ENCODE measurements at places on chromosomes 11 and 22. TPM values are rescaled to one million over a fixed set of nuclear protein-coding genes. Genes with fewer than 3 reads are reported as not detected.

DNA sequence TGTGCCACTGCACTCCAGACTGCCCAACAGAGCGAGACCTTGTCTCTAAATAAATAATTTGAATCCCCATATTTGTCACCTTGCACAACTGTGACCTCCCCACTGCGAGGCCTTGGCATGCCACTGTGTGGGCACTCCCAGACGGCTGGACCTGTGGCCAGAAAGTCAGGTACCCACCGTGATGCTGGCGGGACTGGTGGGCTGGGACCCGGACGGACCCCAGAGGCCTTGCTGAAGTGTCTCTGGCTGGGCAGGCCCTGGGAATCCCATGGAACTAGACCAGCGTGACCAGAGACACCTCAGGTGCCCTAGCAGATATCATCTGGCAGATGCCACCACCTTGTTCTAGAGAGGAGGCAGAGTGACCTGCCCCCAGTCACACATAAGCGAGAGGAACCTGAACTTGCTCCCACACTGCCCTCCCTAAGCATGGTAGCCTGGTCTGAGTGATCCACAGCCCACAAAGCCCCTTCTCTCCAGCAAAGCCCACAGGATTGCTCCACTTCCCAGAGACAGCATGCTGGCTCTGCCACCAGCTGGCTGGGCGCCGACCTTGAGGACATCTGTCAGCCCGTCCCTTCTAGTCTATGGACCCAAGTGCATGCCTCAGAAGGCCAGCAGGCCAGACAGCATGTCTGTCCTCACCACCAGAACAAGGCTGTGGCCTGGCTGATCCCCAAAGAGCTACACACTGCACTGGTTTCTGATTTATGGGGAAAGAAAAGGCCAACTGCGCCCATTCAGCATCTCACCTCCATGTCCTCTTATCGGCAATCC lies 9.5 kb downstream of the MACROD1 start:
- no peaks in the 10 kb centered on the region for H3K36me3 ChIP-seq
- no peaks in the 10 kb centered on the region for H3K27me3 ChIP-seq
- H3K4me1 ChIP-seq: peaks cover 9% of the 10 kb centered on the region
- DNase-seq: no peak
- H3K27ac ChIP-seq: no peak overlapping the region

DNA sequence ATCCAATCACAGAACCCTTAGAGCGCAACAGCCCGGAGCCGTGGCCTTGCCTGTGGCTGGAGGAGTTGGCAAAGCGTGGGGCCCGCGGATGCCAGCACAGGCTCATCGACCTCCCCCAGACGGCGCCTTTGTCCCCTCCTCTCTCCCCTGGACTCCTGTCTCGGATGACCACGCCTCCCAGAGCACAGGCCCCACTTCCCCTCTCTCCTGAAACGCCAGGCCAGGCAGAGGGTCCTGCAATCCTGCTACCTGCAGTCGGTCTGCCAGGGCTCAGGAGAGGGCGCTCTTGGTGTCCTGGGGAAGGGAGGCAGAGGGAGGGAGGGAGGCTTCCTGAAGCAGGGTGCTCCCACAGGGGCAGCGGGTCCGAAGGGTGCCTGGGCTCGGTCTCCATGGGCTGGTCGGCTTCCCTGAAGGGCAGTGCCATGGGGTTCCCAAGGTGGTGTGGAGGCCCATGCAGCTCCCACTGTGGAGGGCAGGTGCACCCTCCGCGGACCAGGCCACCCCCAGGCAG lies 16.6 kb upstream of the TTLL12 start:
- H3K36me3 ChIP-seq: no peaks in the 10 kb centered on the region
- DNase-seq: no peak
- H3K4me1 ChIP-seq: peaks cover 9% of the 10 kb centered on the region
- no peak overlapping the region for H3K4me3 ChIP-seq

DNA sequence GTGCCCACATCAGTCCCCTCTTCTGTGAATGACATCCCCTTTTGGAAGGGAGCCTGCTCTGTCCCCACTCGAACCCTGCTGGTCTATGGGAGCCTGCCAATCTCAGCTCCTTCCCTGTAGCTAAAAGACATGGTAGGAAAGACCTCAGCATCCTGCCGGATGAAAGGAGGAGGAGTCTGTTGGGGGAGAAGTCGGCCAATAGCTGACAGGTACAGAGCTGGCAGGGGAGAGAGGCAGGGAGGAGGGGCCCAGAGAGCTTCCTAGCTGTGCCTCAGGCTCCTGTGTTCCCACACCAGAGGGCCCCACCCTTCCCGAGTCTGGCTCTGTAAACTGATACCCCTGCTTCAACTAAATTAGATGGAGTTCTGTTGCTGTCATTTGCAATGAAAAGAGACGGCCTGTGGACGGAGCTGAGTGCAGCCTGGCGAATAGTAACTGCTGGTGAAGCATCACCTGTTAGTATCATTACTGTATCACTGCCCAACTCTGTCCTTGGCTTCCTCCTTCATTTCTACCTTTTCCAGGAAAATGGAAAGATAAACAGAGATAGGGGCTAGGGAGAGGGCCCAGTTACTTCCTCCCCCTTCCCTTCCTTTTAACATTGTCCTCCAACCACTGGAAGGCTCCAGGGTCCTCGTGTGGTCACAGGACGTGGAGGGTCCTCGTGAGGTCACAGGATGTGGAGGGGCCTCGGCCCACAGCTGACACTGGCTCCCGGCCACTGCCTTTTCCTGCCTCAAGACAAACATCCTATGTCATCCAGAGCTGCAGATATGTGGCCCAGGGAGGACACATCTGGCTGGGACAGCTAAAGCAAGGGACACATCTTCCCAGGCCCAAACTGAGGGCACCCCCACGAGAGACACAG lies 15.1 kb downstream of the FXYD6 start:
- H3K36me3 ChIP-seq: no peaks in the 10 kb centered on the region
- H3K27ac ChIP-seq: no peak overlapping the region
- peaks cover 64% of the 10 kb centered on the region for H3K27me3 ChIP-seq
- no peaks in the 10 kb centered on the region for H3K4me1 ChIP-seq
- no peak for DNase-seq

DNA sequence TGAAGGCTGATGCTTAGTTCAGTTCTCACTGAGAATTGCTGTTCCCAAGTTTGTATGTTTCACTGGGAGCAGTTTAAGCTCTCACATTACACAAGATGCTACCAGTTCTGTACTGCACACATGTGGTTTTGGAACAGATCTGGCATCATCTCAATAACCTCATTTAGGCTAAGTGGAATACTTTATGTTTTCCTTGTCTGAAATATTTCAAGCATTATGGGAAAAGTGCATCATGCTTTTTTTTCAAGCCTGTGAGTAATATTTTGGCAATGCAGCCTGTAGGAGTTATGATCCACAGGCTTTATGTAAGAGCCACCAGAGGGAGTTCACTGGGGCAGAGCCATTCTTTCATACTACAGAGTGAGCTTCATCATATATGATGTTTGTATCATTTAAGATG lies 141.5 kb downstream of the OR4C45 start:
- DNase-seq: no peak
- no peaks in the 10 kb centered on the region for H3K27me3 ChIP-seq
- no peaks in the 10 kb centered on the region for H3K4me1 ChIP-seq
- H3K27ac ChIP-seq: no peak overlapping the region
- H3K4me3 ChIP-seq: no peak overlapping the region

NPTXR gene
- total RNA-seq: 6.6 TPM

PRRG4 gene
- 22.9 TPM for total RNA-seq

- H3K27me3 ChIP-seq: no peaks in the 10 kb centered on the region
- peak overlapping the region; percentile 96 for H3K27ac ChIP-seq
- DNase-seq: peak; percentile 77
- peak overlapping the region; percentile 21 for H3K4me3 ChIP-seq
- peaks cover 18% of the 10 kb centered on the region for H3K36me3 ChIP-seq
Measured at GRCh38 chr11:67345920-67346819, 7.2 kb downstream of the POLD4 start.

- DNase-seq: no peak
- no peaks in the 10 kb centered on the region for H3K27me3 ChIP-seq
- no peaks in the 10 kb centered on the region for H3K36me3 ChIP-seq
- H3K4me1 ChIP-seq: peaks cover 10% of the 10 kb centered on the region
Measured at GRCh38 chr11:29300420-29300819, 716.4 kb downstream of the KCNA4 start.

DNA sequence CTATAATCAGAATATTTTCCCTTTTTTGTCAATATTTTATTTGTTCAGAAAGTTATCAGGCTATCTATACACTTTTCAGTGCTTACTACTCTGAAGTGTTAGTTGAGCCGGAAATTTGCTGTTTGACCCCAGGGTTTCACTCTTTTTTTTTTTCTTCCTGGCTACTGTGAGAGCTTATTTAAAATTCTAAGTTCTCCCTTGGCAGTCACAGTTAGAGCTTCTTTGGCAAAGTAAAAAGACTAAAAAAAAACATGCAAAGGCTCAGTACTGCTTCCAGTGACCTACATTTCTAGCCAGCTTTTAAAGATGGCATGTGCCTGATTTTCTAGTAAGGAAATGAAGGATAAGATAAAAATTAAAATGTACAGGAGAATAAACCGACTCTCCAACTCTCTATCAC lies 48.4 kb downstream of the ELP4 start:
- H3K27me3 ChIP-seq: no peaks in the 10 kb centered on the region
- H3K4me1 ChIP-seq: no peaks in the 10 kb centered on the region
- no peak for DNase-seq

DNA sequence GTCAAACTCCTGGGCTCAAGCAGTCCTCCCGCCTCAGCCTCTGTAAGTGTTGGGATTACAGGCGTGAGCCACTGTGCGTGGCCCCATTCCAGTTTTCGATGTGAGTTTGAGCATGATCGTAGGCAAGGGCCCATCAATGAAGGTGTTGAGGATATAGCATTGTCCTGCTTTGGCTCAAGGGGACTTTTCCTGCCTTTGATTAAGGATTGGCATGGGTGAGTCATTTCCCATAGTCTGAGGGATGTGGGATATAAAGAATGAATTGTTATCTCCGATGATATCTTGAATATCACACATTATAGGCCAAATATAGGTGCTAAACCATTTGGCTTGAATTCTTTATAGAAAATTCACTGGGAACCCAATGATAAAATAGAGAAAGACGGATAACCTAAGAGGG lies 30.4 kb downstream of the STIM1 start:
- peak overlapping the region; percentile 37 for H3K4me3 ChIP-seq
- H3K27ac ChIP-seq: peak overlapping the region; percentile 88
- peak; percentile 42 for DNase-seq

HBB gene
- total RNA-seq: not detected

OR51E2 gene
- not detected for total RNA-seq

DNA sequence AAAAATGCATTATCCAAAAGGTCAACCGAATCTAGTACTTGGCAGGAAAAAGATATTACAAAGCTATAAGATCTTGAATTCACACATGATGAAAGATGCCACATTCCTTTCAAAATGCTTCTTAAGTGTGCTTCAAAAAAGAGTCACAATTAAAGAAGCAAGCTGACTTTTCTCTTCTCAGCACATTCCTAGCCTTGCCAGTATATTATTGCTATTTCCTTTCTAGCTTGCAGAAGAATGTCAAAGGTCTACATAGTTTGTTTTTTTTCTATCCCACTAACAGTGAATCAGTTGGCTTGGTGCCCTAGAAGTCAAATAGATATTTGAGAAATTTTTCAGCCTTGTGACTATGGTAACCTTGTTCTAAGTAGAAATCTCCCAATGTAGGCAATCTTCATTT lies 56.8 kb downstream of the GUCY1A2 start:
- H3K27me3 ChIP-seq: no peaks in the 10 kb centered on the region
- H3K4me1 ChIP-seq: no peaks in the 10 kb centered on the region
- H3K4me3 ChIP-seq: no peak overlapping the region
- DNase-seq: no peak
- no peaks in the 10 kb centered on the region for H3K36me3 ChIP-seq

TRIM49 gene
- total RNA-seq: not detected

DNA sequence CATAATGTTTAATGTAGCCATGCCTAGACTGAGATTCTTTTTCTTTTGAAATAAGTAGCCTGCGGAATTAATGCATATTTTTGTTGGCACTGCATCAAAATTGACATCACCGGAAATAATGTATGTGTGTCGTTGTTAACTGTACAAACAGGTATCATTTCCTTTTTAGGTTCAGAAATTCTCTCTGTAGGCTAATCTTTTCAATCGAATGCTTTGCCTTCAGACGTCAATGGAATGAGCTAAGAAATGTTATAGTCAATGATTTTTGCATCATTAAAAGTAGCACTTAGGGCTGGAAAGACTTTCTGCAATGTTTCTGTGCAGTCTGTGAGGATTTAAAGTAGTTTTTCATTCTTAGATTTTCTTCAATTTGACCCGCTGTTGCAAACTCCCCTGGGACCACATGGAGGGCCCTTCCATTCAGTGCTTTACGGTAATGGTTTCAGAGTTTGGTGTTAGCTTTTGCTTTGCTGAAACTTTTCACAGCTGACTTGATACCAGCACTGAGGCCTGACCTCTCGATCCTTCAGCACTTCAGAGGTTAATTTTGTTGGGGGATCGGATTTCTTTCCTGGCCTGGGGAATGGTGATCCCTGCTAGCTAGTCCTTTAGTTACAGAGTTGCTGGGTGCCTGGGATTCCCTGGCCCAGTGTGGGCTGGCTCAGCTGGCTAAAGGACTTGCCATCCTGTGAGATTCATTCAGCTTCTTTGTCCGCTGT lies 137.8 kb downstream of the DBX1 start:
- H3K4me3 ChIP-seq: peak overlapping the region; percentile 64
- DNase-seq: peak; percentile 9
- peaks cover 34% of the 10 kb centered on the region for H3K4me1 ChIP-seq
- H3K27me3 ChIP-seq: no peaks in the 10 kb centered on the region
- H3K27ac ChIP-seq: peak overlapping the region; percentile 5

DNA sequence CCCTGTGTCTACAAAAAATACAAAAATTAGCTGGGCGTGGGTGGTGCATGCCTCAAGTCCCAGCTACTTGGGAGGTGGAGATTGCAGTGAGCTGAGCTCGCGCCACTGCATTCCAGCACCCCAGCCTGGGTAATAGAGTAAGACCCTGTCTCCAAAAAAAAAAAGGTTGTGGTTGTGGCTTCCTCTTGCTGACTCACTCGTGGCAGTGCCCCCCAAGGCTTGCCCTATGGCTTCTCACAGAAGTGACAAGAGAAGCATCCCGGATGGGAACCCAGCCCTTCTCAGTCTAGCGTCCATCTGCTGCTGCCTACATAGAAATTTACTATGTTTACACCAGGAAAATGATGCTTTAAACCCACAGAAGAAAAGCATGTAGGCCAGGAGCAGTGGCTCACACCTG lies 68.5 kb upstream of the PITPNB start:
- H3K36me3 ChIP-seq: peaks cover 4% of the 10 kb centered on the region
- no peaks in the 10 kb centered on the region for H3K27me3 ChIP-seq
- no peak overlapping the region for H3K27ac ChIP-seq

DNA sequence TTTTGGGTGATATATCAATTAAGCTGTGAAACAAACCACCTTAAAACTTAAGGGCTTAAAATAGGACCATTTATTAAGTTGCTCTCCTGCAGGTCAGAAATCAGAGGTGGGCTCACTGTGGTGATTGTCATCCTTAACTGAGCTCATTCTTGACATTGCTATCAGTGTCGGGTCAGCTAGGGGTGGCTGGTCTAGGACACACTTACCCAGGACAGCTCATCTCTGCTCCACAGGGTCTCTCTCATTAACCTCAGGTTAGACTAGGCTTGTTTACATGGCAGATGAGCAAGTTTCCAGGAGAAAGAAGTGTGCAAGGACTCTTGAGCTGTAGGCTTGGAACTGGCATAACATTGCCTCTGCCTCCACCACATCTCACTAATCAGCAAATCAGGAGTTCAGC lies 601.0 kb upstream of the RAG2 start:
- no peak for DNase-seq
- no peaks in the 10 kb centered on the region for H3K27me3 ChIP-seq
- H3K4me1 ChIP-seq: no peaks in the 10 kb centered on the region
- no peak overlapping the region for H3K27ac ChIP-seq

GRCh38 chr11:57556041-57556440 lies 11.4 kb downstream of the UBE2L6 start:
- H3K4me1 ChIP-seq: no peaks in the 10 kb centered on the region
- no peak overlapping the region for H3K4me3 ChIP-seq
- peaks cover 8% of the 10 kb centered on the region for H3K36me3 ChIP-seq
- H3K27ac ChIP-seq: no peak overlapping the region
- no peak for DNase-seq

All from Calu3 (cell line).